ENCODE measurements at places on chromosomes 12 and 14. TPM values are rescaled to one million over a fixed set of nuclear protein-coding genes. Genes with fewer than 3 reads are reported as not detected.

The AMDHD1 gene
- total RNA-seq: 0.32 TPM

The CD4 gene
- not detected for total RNA-seq

GRCh38 chr14:44626423-44626822, 119.3 kb upstream of the FSCB start:
- DNase-seq: no peak
- H3K36me3 ChIP-seq: no peaks in the 10 kb centered on the region
- H3K4me1 ChIP-seq: no peaks in the 10 kb centered on the region
- no peak overlapping the region for H3K27ac ChIP-seq
- H3K4me3 ChIP-seq: no peak overlapping the region

DNA sequence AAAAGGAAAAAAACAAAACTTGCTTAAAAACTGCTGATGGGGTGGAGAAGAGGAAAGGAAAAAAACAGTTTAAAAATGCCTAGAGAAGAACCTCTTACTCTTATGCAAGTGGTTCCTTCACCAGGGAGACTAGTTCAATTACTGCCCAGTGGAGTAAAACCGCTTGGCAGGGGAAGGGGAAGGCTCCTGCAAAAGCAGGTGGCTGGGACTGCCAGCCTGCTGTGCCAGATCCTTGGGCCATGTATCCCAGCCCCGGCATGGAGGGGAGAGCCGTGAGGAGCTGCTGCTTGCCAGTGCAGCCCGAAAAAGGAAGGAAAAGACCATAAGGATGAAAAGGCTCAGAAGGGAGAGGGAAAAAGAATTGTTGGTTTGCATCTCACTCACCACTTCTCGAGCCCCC, 123.0 kb downstream of the FSCB start:
- H3K4me3 ChIP-seq: no peak overlapping the region
- H3K36me3 ChIP-seq: no peaks in the 10 kb centered on the region
- no peak overlapping the region for H3K27ac ChIP-seq
- no peaks in the 10 kb centered on the region for H3K27me3 ChIP-seq
- no peaks in the 10 kb centered on the region for H3K4me1 ChIP-seq

DNA sequence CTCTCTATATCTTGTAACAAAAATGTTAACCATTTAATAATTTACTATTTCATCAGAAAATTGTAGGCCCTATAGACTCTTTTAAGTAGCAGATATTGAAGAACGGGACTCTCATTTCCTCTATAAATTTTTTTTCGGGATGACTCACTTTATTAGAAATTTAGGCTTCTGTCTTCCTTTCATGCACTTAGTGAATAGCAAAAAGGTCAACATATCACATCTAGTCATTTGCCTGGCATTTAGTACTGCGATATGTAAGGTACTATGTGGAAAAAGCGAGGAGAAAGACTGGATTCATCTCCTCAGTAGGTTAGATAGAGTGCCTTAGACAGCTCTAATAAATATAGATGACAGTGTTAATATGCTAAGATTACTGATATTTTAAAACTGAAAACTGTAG, 166.3 kb upstream of the PTPRQ start:
- H3K36me3 ChIP-seq: no peaks in the 10 kb centered on the region
- no peak overlapping the region for H3K27ac ChIP-seq
- no peak for DNase-seq
- H3K4me3 ChIP-seq: no peak overlapping the region
- H3K27me3 ChIP-seq: no peaks in the 10 kb centered on the region

GRCh38 chr12:108768591-108769500, 37.5 kb upstream of the CORO1C start:
- no peak overlapping the region for H3K4me3 ChIP-seq
- H3K4me1 ChIP-seq: peaks cover 18% of the 10 kb centered on the region
- no peaks in the 10 kb centered on the region for H3K27me3 ChIP-seq
- peak; percentile 37 for DNase-seq

DNA sequence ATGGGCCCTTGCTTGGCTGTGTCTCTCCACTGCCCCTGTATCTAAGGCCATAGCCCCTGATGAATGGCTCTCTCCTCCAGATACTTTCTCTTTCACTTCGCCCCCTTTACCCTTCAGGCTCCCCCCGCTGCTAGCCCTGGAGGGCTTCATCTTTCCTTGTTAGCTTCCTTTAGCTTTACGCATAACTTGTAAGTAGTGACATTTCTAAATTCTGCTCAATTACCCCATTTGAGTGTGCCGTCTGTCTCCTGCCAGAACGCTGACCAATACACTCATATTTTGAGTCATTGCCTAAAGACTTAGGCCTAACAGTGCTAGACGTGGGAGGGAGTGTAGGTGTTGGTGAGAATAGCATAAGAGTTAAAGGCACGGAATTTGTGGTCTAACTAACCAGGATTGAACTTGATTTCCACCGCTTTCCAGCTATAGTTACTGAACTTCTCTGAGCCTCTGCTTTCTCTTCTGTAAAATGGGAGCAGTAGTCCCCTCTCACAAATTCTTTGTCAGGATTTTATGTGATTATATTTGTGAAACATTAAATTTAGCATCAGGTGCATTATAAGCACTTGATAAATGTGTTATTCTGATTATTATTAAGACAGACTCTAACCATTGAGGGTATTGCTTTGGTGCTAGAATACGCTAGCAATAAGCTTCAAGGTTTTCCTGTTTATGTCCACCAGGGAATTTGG, 129.3 kb downstream of the ZFP36L1 start:
- H3K36me3 ChIP-seq: no peaks in the 10 kb centered on the region
- peaks cover 14% of the 10 kb centered on the region for H3K4me1 ChIP-seq
- no peak overlapping the region for H3K27ac ChIP-seq
- H3K27me3 ChIP-seq: no peaks in the 10 kb centered on the region
- no peak for DNase-seq
- no peak overlapping the region for H3K4me3 ChIP-seq

GRCh38 chr14:24885410-24885913, 164.5 kb downstream of the STXBP6 start:
- H3K4me1 ChIP-seq: peaks cover 42% of the 10 kb centered on the region
- peak; percentile 66 for DNase-seq
- no peaks in the 10 kb centered on the region for H3K27me3 ChIP-seq
- H3K36me3 ChIP-seq: no peaks in the 10 kb centered on the region
- H3K27ac ChIP-seq: peak overlapping the region; percentile 57
- no peak overlapping the region for H3K4me3 ChIP-seq

DNA sequence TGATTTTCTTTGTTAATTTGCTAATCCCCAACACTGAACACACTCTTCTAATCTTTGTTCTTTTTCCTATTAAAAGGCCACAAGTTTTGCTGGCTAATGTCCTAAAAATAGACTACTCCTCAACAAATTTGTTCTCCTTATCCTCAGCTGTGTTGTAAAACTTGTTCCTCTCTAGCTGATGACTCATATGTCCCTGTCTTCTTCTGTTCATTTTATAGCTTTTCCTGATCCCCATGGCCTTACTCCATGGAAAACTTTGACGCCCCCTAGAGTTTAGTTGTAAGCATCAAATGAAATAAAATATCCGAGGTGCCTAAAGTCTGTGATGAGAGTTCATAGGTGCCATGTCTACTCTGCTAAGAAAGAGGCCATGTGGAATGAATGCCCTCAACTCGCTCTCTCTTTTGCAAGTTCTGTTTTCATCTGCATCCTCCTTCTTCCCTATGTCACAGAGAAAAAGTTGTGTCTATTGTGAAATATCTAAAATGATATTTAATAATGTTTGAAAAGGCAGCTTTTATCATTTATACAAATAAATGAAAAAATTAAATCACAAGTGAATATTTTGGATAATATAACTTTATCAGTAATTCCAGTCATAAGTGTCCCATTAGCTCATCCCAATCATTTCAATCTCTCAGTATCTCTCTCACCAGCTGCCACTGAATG, 237.9 kb downstream of the IPO8 start:
- H3K36me3 ChIP-seq: no peaks in the 10 kb centered on the region
- H3K27ac ChIP-seq: no peak overlapping the region
- peak; percentile 37 for DNase-seq
- H3K27me3 ChIP-seq: no peaks in the 10 kb centered on the region

All from Caco-2 (cell line).